Kidney (tissue), 22 donors: ENCODE measurements at places on chromosomes 4 and X. TPM values are rescaled to one million over a fixed set of nuclear protein-coding genes. Genes with fewer than 3 reads are reported as not detected.

NUDT6 gene
- 32.4 TPM for polyA plus RNA-seq

ZBTB49 gene
- 2.8 TPM for polyA plus RNA-seq

HELT gene
- 0.37 TPM for polyA plus RNA-seq

EGF gene
- 72.8 TPM for polyA plus RNA-seq

DMRTC1 gene
- polyA plus RNA-seq: not detected

DUX4 gene
- not detected for polyA plus RNA-seq

ASMT gene
- polyA plus RNA-seq: not detected

GAB3 gene
- polyA plus RNA-seq: 0.95 TPM
